CD4-positive, alpha-beta T cell treated with Interleukin-6 for 4 hours (primary cell): ENCODE measurements at places on chromosomes 11 and 22.
A peak's percentile ranks its signal among the peaks of the same experiment; 100 is the strongest.

DNA sequence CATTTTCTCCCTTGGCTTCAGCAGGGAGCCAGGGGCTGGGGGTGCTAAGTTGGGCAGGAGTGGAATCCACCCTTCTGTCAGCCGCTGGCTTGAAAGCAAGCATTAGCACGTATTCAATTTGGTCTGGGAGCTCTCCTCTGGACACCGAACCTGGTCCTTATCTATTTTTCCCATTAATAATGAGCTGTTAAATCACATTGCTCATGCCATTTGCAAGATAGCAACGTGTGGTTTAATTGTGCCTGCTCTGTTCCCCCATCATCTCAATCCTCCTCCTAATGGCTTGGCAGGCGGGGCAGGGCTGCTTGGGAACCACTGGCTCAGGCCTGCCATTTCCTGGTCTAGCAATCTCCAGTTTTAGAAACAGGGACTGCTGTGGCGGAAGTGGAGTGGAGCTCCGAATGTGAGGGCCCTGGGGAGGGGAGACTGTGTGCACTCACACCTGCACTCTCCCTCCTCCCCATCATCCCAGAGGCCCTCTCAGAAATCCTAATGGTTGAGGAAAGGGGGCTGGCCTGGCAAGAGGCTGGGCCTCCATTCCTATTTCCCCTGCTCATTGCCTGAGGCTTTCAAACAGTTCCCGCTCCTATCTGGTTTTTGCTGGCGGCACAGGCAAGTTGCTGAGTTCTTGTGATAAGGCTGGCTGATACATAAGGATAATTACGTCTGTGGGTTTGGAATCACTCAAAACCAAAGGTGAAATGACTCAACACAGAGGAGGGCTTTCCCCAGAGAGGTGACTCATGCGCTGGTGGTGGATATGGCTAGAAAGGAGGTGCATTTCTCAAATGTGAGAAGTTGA is 201.2 kb upstream of the E2F8 start:
- DNase-seq, result no peak

- DNase-seq, result no peak
Measured at GRCh38 chr11:97938789-97939188, 1082.0 kb upstream of the CNTN5 start.

- peak; percentile 79 for DNase-seq
Measured at GRCh38 chr11:75328426-75329277, 22.8 kb downstream of the ARRB1 start.

DNA sequence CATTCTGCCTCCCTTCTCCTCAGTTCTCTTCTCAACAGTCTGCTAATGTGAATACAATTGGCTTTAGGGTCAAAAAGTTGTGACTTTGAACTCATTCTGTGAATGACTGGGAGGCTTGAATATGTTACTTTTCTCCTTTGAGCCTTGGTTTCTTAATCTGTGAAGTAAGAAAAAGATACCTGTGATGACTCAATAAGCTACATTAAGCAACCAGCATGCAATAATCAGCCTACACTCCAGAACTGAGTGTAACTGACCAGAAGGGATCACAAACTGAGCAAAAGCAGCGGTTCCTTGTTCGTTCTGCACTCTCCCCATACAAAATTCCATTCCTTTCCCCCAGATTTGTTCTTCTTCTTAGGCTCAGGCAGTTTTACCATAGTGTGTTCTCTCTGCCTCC is 23.4 kb downstream of the ZNF202 start:
- no peak for DNase-seq

- DNase-seq, result peak; percentile 62
Measured at GRCh38 chr11:88016392-88017170, 158.7 kb downstream of the RAB38 start.

- no peak for DNase-seq
Measured at GRCh38 chr11:112401036-112401769, 140.5 kb upstream of the PLET1 start.

- no peak for DNase-seq
Measured at GRCh38 chr22:22553735-22554586, 5.1 kb downstream of the PRAME start.

DNA sequence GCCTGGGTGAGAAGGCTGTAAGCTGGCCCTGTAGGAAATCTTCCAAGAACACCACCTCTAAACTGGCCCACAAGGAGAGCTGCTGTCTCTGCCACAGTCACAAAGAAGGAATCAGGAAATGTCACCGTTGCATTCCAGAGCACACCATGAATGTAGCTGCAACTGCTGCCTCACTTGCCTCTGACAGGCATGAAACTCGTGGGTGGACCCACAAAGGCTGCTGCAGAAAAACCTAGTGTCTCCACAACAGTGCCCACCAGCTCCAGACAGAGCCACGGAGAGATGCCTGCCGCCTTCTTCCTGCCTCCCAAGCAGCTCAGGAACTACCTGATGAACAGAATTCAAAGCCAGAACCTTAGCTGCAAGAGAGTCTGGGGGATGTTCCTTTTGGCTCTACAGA is 10.5 kb downstream of the DNAJB13 start:
- DNase-seq, result no peak

GRCh38 chr11:40186437-40187263 is 1272.8 kb downstream of the LRRC4C start:
- DNase-seq, result no peak

- DNase-seq, result no peak
Measured at GRCh38 chr11:76589477-76589876, 81.1 kb downstream of the LRRC32 start.

GRCh38 chr11:19762266-19762665 is 49.6 kb downstream of the NAV2 start:
- no peak for DNase-seq
